SHP77 (cell line): ENCODE measurements at places on chromosomes 2 and 18.

GRCh38 chr2:111049792-111050640 lies 70.7 kb upstream of the BCL2L11 start:
- DNase-seq, result no peak

DNA sequence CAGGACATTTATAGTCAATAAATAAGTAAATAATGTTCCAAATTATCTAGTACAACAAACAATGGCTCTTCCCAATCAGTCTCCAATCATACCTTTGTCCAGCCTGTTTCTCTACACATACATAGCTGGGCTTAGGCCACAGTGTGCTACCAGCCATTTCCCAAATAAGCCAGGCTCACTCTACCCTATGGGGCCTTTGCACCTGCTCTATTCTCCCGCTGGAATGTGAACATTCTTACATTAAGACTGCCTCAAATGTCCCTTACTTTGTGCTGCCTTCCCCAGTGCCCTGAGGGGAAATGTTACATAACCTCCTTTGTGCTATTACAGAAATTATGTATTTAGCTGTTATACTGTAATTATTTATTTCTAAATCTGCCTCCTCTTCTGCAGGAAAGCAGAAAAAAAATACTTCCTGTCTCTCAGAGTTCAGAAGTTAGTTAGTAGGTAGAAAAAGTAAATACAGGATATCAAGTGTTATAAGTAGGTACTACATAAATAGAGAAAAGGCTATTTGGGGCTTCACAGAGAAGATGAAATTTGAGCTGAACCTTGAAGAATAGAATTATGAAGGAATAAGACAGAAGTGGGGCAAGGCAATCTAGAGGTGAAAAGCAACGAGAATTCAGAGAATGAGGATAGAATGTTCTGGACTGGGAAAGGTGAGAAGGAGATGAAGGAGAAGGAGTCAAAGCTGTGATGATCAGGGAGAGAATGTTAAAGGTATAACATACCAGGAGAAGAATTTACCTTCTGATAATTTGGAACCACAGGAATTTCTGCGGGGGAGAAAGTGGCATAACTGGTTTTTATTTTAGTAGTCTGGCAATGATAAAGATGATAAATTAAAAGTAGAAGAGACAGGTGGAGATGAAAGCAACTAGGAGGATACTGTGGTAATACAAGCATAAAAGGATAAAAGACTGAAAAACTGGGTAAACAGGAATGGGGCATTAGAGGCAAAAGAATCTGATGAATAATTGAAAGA lies 37.0 kb downstream of the ROCK1 start:
- DNase-seq, result no peak

DNA sequence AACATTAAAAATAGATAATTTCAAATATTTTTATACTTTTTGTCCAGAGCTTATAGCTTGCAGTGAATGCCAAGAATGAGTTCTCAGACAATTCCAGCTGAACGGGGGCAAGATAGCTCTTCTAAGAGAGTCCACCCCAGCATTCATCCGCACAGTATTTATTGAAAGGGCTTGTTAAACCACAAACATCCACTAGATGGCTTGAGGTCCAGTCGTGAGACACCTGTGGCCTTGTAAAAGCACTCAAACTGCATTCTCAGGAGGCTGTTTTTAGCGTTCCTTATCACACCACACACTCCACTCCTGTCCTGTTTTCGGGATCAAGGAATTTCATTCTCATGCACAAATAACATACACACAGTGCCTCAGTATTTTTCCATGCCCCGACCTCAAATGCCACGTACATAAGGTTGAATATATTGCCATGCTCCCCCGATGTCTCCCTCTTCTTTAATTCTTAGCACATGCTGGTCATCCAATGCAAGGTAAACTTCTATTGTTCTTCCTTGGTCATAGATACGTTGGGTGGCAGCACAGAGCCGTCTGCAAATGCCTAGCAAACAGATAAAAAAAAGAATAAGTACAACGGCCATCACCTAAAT lies 47.4 kb downstream of the DNAJC10 start:
- DNase-seq, result peak; percentile 33

GRCh38 chr2:170091436-170091835 lies 86.5 kb upstream of the MYO3B start:
- DNase-seq, result no peak

DNA sequence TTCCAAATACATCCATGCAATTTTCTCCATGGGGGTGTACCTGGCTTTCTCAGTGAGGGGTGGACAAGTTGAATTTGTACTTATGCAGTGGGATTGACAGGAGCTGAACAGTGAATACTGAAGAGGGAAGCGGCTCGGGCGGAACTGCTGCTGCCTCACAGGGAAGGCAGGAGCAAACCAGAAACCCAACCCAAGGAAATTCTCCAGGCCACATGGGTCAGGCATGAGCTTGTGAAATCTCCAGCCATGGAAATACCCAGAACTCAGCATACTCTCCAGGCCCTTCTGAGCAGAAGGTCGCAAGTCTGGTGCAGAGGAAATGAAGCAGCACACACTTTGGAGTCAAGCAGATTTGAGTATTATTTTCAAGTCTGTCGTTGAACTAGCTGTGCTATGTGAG lies 26.5 kb upstream of the INO80C start:
- no peak for DNase-seq

- DNase-seq, result no peak
These were observed 10.0 kb upstream of the ADAM17 start for GRCh38 chr2:9565436-9566153.

- peak; percentile 64 for DNase-seq
These were observed 214.2 kb downstream of the PTGR3 start for GRCh38 chr18:74994502-74995418.

DNA sequence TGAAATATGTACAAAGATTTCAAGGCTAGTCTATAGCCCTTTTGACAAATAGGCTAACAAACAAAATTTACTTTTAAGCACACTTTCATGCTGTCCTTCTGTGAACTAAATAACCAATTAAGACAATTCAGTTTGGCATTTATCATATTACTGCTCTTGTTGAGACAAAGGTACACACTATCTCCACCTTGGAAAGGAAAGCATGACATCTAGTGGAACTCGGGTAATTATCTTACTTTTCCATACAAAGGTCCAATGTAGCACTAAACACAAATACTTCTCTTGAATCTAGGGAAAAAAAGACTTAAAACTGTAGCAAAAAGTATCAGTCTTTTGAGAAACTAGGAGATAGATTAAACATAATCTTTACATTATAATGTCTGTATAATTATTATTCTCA lies 125.0 kb upstream of the CD226 start:
- DNase-seq, result peak; percentile 8

GRCh38 chr18:72613534-72613930 lies 69.4 kb upstream of the CBLN2 start:
- DNase-seq, result no peak

DNA sequence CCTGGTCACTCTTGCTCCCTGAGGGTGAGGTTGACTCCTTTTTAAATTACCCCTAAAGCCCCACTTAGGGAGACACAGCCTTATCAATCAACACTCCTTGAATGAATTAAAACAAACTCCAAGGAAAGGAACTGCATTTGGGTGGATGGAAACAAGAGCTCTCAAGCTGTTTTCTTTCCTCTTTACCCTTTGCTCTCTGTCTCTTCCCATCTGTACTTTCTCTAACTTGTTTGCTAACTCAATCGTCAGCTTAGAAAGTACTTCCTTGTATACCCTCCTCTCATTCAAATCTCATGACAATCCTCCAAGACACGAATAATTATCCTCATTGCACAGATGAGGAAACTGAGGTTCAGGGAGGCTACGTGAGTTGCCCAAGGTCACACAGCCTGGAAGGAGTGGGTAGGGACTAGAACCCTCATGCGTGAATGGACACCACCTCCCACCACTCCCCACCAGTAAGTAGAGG lies 32.7 kb downstream of the ZFP36L2 start:
- DNase-seq, result no peak

GRCh38 chr2:25098670-25099486 lies 57.0 kb downstream of the EFR3B start:
- no peak for DNase-seq

- no peak for DNase-seq
These were observed 3.5 kb downstream of the HEATR5B start for GRCh38 chr2:37080689-37081088.

DNA sequence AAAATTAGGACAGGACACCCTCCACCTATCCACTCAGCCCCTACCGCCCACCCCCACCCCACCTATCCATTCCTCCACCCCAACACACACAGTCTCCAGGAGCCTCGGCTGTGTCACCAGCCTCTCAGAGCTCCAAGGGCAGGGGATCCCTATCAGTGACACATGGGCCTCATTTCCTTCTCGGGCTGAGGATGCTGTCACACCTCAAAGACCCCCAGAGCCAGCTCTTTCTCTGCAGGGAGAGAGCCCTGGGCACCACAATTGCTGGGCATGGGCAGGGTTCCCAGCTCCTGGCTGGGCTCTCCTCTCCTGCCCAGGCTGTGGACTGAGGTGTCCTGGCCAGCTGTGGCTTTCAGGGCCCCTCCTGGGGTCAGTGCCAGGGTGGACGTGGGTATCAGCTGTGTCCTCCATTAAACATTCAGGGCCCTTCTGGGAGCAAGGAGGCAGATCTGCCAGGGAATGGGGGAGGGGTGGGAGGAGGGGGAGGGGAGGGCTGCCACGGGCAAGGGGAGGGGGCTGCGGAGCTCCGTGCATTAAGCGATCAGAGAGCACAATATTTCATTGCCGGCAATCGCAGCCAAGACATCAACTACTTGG lies 14.3 kb upstream of the ECEL1 start:
- no peak for DNase-seq

DNA sequence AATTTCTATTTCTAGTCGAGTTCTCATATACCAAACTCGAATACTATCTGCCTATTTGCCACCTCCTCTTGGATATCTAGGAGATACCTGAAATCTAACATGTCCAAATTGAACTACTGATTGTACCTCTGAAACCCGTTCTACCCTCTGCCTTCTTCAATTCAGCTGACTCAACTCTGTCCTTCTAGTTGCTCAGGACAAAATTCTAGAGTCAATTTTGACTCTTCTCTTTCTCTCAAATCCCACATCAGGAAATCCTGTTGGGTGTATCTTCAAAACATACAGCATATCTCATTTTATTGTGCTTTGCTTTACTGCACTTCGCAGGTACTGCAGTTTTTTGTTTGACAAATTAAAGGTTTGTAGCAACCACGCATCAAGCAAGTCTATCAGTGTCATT lies 137.8 kb downstream of the ZAP70 start:
- no peak for DNase-seq

- no peak for DNase-seq
These were observed 45.1 kb downstream of the HDAC4 start for GRCh38 chr2:239355724-239356123.

GRCh38 chr2:209331291-209331844 lies 92.5 kb upstream of the MAP2 start:
- peak; percentile 38 for DNase-seq

- no peak for DNase-seq
These were observed 54.6 kb upstream of the RASGRP3 start for GRCh38 chr2:33421820-33422219.

- DNase-seq, result no peak
These were observed 121.5 kb upstream of the SP3 start for GRCh38 chr2:174086708-174087107.

DNA sequence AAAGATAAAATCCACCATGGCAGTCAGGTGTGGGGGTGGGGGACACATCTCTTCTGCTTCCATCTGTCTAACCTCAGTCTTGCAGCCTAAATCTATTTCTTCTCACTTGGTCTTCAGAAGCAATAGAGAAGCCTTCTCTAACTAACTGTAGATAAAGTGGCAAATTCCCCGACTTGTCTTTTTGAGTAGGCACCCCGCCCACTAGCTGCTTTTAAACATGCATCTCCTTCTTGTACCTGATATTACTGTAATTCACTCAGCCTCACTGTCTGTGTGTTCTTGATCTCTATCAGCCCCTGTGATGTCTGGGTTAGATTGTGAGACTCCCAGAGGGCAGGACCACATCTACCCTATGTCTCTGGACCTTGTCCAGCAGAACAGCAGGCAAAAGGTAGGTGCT lies 6.8 kb downstream of the MARCHF4 start:
- no peak for DNase-seq

- DNase-seq, result no peak
These were observed 116.3 kb downstream of the SEPTIN10 start for GRCh38 chr2:109497463-109497862.

GRCh38 chr2:110853516-110853915 lies 121.1 kb downstream of the ACOXL start:
- peak; percentile 12 for DNase-seq

- DNase-seq, result no peak
These were observed 123.3 kb upstream of the SIX2 start for GRCh38 chr2:45132551-45132950.

DNA sequence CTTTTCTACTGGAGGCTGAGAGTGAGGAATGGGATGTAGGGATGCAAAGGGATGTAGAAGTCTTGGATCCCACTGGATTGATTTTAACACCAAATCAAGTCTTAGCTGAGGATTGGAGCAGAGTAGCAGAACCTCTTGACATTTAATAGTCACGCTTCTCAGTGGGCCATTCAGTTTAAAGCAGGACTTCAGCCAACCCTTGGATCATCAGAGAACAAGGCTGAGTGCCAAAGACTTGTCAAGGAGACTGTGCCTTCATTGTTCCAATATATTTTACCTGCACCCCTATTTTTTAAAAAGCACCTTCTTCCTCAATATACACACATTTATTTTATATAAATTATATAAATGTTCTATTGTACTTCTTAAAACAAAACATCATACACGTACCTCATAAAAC lies 242.4 kb upstream of the ST6GAL2 start:
- DNase-seq, result no peak

GRCh38 chr2:220682616-220683015 lies 889.5 kb downstream of the EPHA4 start:
- DNase-seq, result no peak

GRCh38 chr18:79476918-79477571 lies 81.3 kb downstream of the NFATC1 start:
- no peak for DNase-seq

DNA sequence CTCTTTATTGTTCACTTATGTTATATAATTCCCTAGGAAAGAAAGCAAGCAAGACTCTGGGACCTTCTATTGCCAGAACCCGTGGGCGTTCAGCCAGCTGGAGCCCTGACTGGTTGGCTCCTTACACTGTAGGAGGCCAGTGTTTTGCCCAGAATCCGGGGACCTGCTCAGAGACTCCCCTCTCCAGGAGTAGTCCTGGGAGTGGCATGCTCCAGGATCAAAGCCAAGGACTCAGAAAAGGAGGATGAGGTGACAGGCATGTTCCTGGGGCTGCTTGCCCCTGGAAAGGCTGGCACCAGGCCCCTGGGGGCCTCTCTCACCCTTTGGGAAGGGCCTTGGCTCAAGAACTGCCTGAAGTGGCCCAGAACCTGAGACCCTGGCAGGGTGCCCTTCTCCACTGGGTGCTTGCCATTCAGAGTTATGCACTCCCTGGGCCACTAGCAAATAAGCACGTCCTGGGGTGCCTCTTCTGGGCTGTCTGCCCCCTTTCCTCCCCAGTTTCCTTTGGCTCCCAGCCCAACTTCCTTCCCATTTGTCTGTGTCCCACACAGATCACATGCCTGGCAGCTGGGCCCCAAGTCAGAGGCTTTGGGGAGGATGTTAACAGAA lies 19.6 kb upstream of the KIF3C start:
- DNase-seq, result no peak
